ENCODE measurements at places on chromosomes 3 and 15.
A peak's percentile ranks its signal among the peaks of the same experiment; 100 is the strongest.

GRCh38 chr15:32935139-32935538, 217.3 kb downstream of the GREM1 start:
- no peak for DNase-seq

- peak; percentile 23 for DNase-seq
These were observed 300.4 kb upstream of the ROPN1 start for GRCh38 chr3:124292329-124292728.

- peak; percentile 56 for DNase-seq
These were observed 25.7 kb downstream of the LIPC start for GRCh38 chr15:58457466-58457965.

DNA sequence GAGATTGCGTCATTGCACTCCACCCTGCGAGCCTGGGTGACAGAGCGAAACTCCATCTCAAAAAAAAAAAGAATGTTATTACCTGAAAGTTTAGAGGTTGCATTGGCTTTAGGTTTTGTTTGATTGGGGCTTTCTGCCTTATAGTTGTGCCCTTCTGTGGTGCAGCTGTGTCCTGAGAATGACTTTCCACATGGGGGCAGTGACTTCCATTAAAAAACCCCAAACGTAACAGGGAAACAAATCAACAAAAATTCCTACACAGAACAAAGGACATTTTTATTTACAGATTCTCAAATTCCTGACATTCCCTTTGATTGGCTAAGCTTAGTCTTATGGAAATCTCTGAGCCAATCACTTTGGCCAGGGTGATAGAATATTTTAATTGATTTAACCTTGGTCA, 154.1 kb upstream of the GPR149 start:
- DNase-seq = no peak

DNA sequence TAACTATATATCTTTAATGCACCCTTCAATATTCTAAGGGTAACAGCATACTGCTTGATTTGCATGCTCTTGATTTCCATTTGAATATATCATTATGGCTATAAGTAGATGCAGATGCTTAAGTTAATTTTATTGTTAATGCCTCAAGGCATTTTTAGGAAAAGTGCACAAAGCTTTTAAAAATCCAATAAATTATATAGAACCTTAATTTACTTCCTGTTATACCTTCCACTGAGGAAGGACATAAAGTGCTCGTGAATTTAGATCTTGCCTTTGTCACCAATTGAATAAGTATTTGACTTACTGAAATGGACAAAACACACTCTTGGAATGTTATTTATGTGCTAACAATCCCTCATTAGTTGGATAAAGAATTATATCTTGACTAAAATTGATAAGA, 276.7 kb upstream of the CCDC54 start:
- no peak for DNase-seq

DNA sequence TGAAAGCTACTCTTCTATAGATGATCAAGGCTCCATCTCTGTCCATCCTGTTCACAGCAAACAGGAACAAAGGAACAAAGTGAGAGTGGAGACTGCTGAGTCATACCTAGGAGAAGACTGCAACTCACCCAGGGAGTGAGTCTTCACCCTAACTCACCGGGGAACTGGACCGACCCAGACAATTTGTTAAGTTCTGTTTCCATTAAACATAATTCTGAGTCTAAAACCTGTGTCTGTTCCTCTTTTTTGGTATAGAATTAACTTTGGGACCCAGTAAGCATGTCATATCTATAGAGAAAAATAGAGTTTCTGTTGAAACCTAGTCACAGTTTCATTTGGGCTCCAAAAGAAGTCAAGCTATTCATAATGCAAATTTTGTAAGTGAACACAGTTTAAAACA, 21.6 kb downstream of the CCDC80 start:
- no peak for DNase-seq

GRCh38 chr15:87707071-87707470, 549.5 kb downstream of the NTRK3 start:
- DNase-seq = no peak

GRCh38 chr3:120846073-120846472, 61.9 kb upstream of the STXBP5L start:
- DNase-seq = no peak

DNA sequence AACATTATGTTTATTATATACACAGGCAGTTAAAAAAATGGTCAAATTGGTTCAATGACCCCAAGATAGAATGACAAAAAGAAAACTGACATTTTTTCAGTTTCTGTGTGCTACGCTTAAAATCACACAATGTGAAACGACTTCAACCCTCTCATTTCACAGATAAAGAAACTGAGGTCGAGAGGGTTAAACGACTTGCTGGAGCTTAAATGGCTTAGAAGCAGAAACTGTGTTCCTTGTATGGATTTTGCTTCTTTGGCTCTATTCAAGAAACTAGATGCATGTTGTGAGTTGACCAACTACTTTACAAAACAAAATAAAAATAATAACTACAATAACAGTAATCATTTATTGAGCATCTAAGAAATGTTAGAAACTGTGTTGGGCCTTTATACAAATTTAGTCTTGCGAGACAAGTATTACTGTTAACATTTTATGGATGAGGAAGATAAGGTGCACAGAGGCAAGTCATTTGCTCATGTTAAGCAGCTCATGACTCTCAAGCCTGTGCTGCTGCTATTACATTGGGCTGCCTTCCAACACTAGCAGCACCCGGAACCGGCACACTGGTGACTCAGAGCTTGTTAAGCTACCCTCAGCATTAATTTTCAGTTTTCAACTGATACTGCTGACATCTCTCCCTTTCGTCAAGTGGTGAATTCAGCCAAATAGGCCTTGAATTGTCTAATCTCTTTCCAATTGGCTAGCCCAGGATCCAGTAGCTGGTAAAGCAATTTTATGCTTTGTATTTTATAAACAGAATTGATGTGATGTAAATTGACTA, 487.6 kb downstream of the NAALADL2 start:
- DNase-seq = peak; percentile 76

DNA sequence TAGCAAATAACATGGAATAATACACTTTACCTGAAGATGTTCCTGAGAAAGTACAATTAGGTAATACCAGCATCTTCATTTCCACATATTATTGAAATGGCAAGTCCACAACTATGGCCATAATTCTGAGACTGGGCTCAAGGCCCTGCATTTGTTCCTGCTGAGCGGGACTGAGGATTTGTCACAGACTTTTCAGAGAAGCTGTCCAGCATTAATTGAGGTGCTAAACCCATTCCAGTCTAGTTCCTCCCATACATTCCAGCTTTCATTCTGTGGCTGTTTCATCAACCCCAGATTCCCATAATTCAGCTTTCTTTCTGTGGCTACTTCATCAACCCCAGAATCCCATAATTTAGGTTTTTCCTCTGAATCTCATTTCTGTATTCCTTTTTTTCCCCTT, 293.4 kb upstream of the GBE1 start:
- DNase-seq = no peak

DNA sequence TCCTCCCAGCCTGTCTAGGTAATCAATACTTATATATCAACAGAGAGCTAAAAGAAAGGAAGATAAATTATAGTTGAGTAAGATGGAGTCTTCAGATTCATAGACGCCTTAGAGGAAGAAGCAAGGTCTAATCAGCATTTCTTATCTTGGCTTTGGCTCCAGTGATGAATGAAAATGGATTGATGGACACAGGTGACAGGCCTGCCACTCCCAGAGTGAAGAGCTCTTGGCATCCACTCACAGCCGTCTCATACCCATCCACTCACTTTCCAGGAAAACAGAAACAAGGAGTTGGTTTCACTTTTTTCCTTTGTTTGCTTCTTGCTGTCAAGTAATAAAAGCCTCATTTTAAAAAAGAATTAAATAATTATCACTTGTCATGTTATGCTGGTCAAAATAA, 168.2 kb downstream of the MFSD1 start:
- no peak for DNase-seq

DNA sequence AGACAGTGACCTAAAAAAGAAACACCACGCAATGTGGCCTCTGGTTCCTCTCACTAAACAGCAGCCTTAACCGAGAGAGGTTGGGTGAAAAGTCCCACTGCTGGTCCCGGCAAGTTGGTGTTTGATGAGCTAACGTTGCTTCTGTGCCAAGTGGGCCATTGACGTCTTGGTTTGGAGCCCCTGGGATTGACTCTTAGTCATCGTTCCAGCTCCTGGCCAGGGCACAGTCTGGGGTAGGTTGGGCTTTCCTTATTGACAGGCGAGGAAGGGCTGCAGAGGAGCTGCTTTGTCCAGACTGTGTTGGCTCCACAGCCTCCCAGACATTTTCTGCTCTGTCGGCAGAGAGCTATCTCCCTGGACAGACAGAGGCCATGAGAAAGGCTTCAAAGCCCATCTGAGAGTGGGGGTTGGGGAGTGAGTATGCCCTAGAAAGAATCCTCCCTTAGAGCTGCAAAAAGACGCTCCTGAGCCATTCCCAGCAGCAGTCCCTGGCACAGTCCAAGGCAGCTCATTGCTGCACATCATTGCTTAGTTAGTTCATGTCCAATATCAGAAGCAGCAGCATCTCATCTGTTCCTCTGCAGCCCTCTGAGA, 28.6 kb upstream of the C3orf80 start:
- no peak for DNase-seq

All from kidney glomerular epithelial cell (primary cell).